ENCODE measurements at places on chromosomes 6 and 20.
A peak's percentile ranks its signal among the peaks of the same experiment; 100 is the strongest.

DNA sequence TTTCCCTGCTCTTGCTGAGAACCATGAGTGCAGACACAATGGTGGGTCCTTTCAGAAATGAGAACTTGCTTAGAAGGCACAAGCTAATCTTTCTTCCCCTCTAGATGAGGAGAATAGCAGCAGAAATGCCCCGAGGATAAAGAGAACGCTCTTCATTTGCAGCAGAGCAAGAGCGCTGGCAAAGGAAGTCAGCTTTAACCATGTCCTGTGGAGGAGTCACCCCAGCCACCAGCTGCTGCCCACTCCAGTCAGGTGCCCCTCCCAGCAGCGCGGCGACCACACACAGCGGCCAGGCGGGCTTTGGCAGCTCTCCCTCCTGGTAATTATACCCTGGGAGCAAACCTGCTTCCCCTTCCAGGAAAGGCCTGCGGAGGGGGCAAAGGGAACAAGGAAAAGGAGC, 42.4 kb upstream of the EMILIN3 start:
- no peak for DNase-seq

- peak; percentile 37 for DNase-seq
Measured at GRCh38 chr20:47876311-47877088, 91.2 kb upstream of the SULF2 start.

DNA sequence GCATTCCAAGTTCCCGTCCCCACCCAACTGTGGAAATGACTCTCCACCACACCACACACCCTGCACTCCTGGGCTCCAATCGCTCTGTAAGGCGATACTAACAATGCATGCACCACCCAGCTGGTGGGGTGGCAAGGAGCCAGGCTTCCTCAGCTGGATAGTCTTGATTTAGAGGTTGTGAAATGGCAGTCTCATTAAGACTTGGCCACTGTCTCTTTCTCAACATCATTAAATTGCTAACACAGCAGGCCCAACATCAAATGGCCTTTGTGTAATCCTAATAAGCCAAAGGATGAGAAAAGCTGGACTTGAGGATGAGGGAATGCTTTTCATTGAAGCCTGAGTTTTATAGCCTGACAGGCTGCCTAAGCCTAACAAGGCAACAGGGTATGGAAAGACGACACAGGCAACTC, 223.7 kb downstream of the GMDS start:
- DNase-seq, result peak; percentile 79

- no peak for DNase-seq
Measured at GRCh38 chr6:148311966-148312669, 30.5 kb upstream of the SASH1 start.

DNA sequence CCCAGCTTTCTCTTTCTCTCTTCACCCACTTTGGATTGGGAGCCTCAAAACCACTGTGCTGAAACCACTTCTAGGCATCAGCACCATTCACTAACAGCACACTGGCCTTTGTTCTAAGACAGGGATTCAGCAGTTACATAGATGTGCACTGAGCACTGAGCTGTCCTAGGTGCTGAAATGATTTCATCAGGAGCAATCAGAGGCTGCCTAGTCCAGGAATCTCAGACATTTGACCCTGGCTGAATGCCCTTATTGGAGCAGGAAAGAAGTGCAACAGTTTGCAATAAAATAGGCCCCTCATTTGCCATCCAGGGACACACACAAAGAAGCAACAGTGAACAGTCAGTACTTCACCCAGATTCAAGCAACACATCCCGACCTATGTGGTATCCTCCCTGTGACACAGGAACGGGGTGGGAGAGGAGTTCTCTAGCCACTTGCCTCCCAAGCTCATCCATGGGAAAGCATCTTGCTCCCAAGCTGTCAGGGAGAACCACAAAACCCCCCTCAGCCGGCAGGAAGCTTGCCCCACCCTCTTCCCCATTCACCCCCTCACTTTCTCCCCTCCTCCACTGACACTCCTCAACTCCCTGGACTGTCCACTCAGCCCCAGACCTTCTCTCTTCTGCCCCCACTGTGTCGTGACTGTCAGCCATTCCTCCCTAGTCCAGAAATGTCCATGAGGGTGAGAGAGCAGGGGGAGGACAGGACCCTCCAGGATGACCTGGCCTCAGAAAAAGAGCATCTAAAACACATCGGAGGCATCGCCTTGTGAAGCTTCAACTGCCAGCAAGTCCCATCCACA, 304.4 kb downstream of the PREX1 start:
- no peak for DNase-seq

GRCh38 chr20:3452690-3453089, 18.1 kb upstream of the ATRN start:
- DNase-seq, result no peak

- DNase-seq, result no peak
Measured at GRCh38 chr6:101597693-101598092, 204.2 kb downstream of the GRIK2 start.

GRCh38 chr20:14449323-14449722, 111.9 kb upstream of the FLRT3 start:
- no peak for DNase-seq

Measured in NCI-H1694 treated with DMSO at 0.1 percent for 48 hours (cell line).